ENCODE measurements at places on chromosomes 11 and 22. TPM values are rescaled to one million over a fixed set of nuclear protein-coding genes. Genes with fewer than 3 reads are reported as not detected.

DNA sequence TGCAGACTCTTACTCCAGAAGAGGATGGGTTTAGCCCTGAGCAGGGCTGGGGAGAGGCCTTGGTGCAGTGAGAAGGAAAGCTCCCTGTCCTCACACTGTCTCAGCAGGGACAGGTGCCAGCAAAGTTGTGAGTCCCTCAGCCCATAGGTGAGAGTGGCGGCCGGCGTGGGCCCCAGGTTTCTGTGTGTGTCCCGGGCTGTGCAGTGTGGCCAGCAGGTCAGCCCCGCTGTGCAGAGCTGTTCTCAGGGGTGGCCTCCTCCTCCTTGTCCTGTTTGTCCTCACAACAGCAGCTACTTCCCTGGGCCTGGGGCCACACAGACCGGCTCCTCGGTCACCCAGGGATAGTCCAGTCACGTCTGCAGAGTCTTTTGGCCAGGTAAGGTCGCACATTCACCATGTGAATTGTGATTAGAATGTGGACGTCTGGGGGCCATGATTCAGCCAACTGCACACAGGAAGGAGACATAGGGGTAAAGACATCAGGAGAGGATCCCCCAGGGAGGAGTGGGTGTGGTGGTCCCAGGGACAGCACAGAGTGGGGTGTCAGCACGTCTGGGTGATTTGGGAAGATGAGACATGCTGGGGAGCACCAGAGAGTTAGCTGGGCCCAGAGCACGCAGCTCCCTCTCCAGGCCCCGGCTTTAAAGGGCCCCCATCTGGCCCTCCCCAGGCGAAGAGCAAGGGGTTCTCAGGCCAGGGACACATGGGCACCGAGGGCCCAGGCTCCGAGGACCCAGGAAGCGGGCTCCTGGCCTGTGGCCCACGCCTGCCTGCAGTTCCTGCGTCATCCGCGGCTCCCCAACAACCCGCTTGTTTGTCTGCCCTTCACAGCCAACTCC lies 81.6 kb downstream of the MYEOV start:
- H3K27ac ChIP-seq = no peak overlapping the region
- peaks cover 4% of the 10 kb centered on the region for H3K27me3 ChIP-seq
- H3K36me3 ChIP-seq = no peaks in the 10 kb centered on the region
- no peak overlapping the region for H3K4me3 ChIP-seq
- no peak for DNase-seq

DNAJB13 gene
- 0.18 TPM for total RNA-seq

GRCh38 chr22:24894220-24894975 lies 52.1 kb downstream of the LHFPL7 start:
- peak overlapping the region; percentile 59 for H3K27ac ChIP-seq
- H3K4me3 ChIP-seq = no peak overlapping the region
- DNase-seq = peak; percentile 88
- peaks cover 13% of the 10 kb centered on the region for H3K4me1 ChIP-seq
- H3K27me3 ChIP-seq = peaks cover 2% of the 10 kb centered on the region

DNA sequence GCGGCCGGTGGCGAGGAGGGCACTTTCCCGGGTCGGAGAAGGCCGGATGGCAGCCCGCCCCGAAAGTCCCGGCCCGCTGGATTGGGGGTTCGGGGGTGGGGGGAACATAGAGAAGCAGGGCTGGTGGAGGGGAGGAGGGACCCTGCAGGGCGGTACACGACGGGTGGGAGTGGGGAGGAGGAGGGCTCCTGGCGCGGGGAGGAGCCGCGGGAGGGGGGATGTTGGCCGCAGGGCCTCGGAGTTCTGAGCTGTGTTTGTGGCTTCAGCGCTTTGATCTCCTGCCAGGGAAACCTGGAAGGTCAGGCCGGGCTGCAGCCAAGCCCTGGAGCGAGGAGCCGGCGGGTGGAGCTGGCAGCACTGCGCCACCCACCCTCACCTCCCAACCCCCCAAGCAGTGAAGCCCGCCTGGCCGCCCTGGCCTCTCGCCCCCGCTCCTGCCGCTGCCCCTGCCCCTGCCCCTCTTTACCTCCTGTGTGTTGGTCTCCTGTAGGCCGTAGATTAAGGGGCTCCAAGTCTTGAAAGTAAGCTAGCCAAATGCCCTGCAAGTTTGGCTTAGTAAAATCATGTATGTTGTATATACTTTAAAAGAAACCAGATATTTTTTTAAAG lies 30.9 kb downstream of the C22orf31 start:
- H3K27ac ChIP-seq = peak overlapping the region; percentile 67
- H3K36me3 ChIP-seq = peaks cover 6% of the 10 kb centered on the region
- peak; percentile 83 for DNase-seq
- peaks cover 2% of the 10 kb centered on the region for H3K27me3 ChIP-seq
- peaks cover 29% of the 10 kb centered on the region for H3K4me1 ChIP-seq

GRCh38 chr11:118771547-118772288 lies 19.2 kb downstream of the DDX6 start:
- no peak overlapping the region for H3K4me3 ChIP-seq
- H3K27me3 ChIP-seq = no peaks in the 10 kb centered on the region
- DNase-seq = peak; percentile 28
- H3K4me1 ChIP-seq = no peaks in the 10 kb centered on the region
- peaks cover 33% of the 10 kb centered on the region for H3K36me3 ChIP-seq

PRR33 gene
- 2.0 TPM for total RNA-seq

DNA sequence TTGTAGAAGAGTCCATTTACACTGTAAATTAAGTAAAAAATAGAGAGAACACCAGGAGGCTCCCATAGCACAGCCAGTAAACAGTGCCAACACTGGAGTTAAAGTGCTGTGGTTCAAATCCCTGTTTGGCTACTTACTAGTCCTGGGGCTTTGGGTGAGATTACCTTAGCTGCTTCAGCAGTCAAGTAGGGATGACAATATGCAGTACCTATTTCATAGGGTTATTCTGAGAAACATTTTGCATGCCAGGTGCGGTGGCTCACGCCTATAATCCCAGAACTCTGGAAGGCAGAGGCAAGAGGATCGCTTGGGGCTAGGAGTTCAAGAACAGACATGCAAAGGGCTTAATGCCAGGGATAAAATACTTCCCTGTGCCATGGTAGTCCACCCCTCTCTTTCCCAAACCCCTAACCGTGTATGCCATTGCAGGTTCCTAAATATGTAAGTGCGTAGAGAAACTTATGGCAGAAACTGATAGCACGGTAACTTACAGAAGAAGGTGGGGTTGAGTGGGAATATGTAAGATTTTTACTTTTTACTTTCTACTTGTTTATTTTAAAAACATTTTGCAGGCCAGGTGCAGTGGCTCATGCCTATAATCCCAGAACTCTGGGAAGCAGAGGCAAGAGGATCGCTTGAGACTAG lies 86.4 kb upstream of the PICALM start:
- H3K4me1 ChIP-seq = peaks cover 24% of the 10 kb centered on the region
- no peak overlapping the region for H3K4me3 ChIP-seq
- DNase-seq = no peak
- H3K27ac ChIP-seq = no peak overlapping the region
- H3K36me3 ChIP-seq = no peaks in the 10 kb centered on the region

- H3K4me1 ChIP-seq = peaks cover 26% of the 10 kb centered on the region
- peaks cover 2% of the 10 kb centered on the region for H3K27me3 ChIP-seq
Measured at GRCh38 chr11:77191823-77192495, 63.9 kb downstream of the MYO7A start.

CD3D gene
- 0.18 TPM for total RNA-seq

FRMD8 gene
- 8.8 TPM for total RNA-seq
